ENCODE measurements at places on chromosomes 1 and 21.

GRCh38 chr21:32705139-32705538 is 22.7 kb downstream of the SYNJ1 start:
- DNase-seq, result no peak

- DNase-seq, result no peak
Observed at GRCh38 chr1:223244366-223245103, 101.5 kb upstream of the TLR5 start.

- DNase-seq, result no peak
Observed at GRCh38 chr1:15948595-15949452, 27.1 kb downstream of the ZBTB17 start.

DNA sequence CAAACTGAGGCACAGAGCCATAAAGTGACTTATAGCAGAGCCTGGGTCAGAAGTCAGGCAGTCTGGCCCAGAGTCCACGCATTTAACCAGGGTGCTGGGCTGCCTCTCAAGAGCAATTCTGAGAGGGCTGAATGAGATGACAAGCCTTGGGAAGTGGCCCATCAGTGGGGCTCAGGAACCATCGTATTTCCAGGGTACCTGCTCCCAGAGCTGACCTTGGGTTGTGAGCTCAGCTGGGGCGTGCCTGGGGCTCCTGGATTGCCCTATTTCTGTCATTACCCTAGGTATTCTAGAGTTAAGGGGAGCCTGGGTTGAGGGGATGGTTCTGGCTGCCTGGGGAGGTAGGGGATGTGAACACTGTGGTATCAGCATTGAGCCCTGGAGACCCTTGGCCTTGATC is 49.4 kb downstream of the LGR6 start:
- no peak for DNase-seq

GRCh38 chr21:19261731-19262376 is 858.3 kb upstream of the TMPRSS15 start:
- DNase-seq, result no peak

DNA sequence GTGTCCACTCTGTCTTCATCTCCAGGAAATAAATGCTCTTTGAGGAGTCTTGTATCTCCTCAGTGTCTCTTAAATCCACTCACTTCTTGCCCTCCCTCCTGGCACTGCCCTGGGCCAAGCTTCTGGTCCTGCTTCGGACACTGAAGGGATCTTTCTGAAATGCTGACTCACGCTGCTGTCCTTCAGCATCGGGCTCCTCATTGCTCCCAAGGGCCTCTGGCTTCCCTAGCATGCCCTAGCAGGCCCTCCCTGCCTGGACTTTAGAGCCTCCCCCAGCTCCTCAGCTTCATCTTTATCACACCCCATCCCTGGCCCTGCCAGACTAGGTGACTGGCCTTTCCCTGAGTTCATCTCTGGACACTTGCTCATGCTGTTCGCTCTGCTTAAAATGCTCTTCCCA is 96.6 kb downstream of the FOXD2 start:
- no peak for DNase-seq

DNA sequence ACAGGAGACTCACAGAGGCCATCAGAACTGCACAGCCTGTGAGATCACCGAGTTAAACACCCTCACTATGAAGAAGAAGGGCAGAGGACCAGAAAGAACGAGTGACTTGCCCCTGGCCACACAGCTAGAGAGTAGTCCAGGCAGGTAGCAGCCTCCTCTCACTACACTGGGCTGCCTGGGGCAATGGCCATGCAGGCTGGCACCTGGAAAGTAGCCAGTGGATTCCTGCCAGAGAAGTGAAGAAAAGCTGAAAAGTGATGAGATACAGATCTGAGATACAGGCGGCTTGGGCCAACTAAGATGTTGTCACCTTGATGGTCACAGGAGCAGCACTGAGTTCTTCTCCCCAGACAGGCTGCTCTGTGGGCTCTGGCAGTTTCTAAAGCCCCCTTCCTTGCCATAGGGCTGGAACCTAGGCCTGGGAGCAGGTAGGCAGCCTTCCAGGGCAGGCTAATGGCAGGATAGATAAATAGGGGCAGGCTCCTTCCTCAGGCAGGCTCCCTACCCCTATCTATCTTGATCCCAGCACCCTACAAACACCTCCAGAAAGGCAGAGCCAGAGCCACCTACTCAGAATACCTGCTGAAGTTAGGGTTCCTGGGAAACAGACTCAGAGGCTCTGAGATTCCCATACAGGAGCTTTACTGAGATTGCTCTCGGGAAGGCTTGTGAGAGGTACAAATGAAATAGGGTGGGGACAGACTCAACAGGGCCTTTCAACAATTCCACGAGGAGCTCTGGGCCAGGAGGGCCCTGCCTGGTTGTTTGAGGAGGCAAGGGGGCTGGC is 106.3 kb downstream of the BEND5 start:
- DNase-seq, result no peak

GRCh38 chr1:40421431-40422384 is 28.6 kb upstream of the ZFP69B start:
- DNase-seq, result peak; percentile 11

- no peak for DNase-seq
Observed at GRCh38 chr1:237932816-237933215, 42.1 kb upstream of the ZP4 start.

GRCh38 chr21:34771512-34772028 is 102.8 kb downstream of the CLIC6 start:
- no peak for DNase-seq

GRCh38 chr21:33677450-33677849 is 35.1 kb downstream of the ITSN1 start:
- no peak for DNase-seq

GRCh38 chr1:27400963-27401341 is 8.5 kb downstream of the GPR3 start:
- no peak for DNase-seq

DNA sequence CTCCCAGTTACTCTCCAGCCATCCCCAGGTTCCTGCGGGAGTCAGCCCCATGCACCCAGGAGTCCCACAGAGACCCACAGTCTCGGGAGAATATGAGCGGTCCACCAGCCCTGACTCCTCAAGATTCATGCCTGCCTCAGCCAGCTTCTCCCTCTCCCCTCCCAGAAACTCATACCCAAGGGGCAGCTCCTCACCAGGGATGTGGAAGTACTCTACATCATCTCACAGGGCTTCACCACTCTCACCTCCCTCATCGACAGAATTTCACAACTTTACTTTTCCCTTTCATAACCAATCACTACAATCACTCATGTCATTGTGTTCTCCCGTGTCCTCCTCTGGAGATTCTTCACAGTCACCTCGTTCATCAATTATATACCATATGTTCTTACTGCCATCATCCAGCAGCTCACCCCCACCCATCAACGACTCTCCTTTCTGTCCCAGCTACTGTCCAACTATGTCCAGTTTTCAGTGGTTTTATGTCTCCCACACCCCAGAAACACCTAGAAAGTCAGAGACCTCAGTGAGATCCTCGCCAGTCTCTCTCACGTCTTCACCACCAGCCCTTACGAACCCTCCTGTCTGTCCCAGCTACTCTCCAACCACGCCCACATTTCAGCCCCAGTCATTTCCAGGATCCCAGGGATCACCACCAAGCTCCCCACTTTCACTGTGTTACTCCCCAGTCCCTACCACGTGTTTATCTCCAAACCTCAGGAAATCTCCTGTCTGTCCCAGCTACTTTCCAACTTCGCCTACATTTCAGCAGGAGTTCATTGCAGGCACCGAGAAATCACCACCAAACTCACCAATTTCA is 1530.1 kb upstream of the TPTE start:
- DNase-seq, result no peak

DNA sequence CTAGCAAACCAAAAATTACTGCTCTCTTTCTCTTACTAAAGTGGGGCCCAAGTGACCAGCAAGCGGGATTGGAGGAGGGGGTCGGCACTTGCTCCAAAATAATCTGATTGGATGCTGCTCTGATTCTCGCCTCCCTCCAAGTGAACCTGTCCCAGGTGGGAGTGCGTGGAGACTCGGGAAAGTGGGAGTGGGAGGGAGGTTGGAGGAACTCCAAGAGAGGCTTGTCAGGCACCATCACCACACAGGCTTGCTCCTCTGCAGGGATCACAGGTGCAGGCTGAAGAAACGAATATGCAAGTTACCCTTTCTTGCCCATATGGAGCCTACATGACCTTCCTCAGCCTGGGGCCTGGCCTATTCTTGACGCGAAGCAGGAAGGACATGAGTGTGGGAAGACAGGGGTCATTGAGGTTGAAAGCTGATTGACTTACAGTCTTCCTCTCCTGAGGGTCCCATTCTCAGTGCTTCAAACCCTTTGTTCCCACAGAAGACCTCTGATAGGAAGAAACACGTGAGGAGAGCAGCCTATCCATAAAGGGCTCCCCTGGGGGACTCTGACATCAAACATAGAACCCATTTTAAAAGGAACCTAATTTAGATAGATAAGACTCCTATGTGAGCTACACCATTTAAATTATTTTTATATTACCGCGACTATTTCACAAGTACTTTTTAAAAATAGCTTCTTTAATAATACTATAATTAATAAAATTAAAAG is 14.2 kb downstream of the RGS8 start:
- DNase-seq, result no peak

DNA sequence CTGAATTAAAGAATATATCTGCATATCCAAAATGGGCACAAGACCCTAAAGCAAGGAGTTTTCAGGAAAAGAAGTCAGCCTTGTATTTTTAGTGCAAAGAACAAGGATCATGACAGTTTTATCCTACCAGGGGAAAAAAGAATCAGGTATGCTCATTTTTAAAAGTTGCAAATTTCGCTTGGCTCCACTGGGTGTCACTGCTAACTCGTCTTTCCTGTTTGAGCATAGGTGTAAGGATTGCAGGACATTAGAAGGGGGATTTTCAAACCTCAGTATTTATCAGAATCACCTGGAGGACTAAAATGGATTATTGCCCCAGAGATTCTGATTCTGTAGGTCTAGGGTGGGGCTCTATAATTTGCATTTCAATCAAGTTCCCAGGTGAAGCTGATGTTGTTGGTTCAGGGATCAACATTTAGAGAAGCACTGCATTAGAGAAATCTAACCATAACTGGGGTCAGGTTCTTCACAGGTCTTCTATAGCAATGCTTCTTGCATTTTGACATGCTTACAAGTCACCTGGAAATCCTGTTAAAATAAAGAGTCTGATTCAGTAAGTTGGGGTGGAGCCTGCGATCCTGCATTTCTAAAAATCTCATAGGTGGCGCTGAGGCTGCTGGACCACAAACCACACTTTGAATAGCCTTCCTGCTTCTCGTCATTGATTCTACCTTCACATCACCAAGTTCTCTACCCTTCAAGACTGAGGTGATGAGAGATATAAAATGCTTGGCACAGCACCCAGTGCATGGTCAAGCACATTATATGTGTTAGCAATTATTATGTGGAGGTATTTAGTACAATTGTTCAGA is 39.6 kb downstream of the NUF2 start:
- DNase-seq, result no peak

DNA sequence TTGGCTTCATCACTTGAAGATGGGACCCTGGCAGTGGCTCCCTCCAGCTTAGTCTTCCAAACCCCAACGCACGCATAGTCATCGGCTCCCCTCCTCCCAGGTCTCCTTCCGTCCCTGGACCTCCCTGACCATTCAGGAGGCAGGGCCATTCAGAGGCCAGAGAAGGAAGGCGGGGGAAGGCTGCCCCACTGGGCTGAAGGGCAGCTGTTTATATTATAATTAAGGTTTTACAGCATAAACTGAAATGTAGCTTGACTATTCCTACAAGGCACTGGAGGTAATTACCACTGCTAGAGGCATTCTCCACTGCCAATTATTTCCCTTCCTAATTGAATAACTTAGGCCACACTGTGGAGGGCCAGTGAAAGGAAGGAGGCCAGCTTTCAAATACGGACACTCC is 170.6 kb upstream of the PROX1 start:
- DNase-seq, result no peak

DNA sequence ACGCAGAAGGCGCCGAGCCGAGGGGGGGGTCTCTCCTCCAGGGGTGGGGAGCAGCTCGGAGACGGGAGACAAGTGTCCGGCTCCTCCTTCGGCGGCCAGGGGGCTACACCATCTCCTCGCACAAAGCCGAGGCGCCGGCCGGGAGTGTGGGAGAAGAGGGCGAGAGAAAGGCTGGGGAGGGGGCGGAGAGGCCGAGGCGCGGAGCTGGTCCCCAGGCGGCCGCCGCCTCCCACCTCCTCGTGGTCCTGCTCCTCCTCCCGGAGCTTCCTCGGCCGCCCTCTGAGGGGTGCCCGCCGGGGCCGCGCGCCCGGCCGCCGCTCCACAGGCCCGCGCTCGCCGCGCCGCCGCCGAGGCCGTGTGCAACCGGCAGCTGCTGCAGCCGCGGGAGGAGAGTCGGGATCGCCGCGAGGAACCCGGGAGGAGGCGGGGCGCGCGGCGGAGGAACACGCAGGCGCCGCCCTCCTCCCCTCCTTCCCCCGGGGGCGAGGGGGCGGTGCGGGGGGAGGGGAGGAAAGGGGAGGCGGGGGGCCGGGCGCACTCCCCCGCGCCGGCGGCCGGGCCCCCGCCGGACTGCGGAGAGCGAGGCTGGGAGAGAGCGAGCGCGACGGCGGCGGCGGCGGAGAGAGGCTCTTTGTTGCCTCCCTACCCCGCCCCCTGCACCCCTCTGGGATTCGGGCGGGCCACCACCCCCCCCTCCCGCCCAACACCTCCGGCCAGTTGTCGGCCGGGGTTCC is at the start of gene ENAH:
ENAH (minus strand) TSS at position 395 of the 734 bp plus-strand sequence. CDS start 433 bp downstream, outside the sequence.
- DNase-seq, result peak; percentile 78

- no peak for DNase-seq
Observed at GRCh38 chr1:206955476-206956451, 9.5 kb upstream of the PIGR start.

- no peak for DNase-seq
Observed at GRCh38 chr1:7372477-7373120, 398.5 kb upstream of the VAMP3 start.

- DNase-seq, result no peak
Observed at GRCh38 chr1:230495891-230496385, 69.8 kb upstream of the PGBD5 start.

GRCh38 chr1:156755527-156755950 is 4.1 kb upstream of the HDGF start:
- no peak for DNase-seq

GRCh38 chr1:94228640-94229375 is 8.6 kb downstream of the ARHGAP29 start:
- DNase-seq, result no peak

DNA sequence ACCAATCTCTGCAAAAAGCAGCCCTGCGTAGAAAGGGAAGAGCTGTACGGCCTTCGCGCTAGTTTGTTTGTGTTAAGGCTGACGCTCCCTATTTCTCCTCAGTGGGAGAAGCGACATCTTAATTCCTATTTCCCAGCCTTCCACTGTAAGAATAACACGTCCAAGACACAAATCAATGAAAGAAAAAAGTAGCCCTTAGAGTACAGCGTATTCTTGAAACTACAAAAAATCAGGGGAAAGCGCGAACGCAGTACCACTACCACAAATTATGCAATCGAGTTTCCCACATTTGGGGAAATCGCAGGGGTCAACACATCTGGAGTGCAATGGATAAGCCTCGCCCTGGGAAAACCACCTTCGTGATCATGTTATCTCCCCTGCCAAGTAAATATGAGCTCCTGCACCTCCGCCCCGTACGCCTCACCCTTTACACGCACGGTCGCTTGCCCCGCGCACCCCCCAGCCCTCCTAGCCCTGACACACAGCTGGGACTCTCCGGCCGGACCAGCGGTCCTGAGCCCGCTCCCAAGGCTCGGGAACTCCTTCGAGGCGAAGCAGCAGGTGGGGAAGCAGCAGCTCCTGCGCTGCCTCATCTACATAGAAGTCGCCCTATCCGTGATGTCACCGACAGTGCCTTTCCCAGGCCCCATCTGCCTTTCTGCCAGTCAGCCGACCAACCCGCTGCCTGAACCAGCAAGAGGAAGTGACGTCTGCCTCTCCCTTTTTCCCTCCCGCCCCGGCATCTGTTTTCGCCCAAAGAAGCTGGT is 94.7 kb downstream of the PPIAL4G start:
- DNase-seq, result peak; percentile 83

GRCh38 chr1:69794831-69795230 is 227.1 kb downstream of the LRRC7 start:
- no peak for DNase-seq
